ENCODE measurements at places on chromosomes 2 and 18.

DNA sequence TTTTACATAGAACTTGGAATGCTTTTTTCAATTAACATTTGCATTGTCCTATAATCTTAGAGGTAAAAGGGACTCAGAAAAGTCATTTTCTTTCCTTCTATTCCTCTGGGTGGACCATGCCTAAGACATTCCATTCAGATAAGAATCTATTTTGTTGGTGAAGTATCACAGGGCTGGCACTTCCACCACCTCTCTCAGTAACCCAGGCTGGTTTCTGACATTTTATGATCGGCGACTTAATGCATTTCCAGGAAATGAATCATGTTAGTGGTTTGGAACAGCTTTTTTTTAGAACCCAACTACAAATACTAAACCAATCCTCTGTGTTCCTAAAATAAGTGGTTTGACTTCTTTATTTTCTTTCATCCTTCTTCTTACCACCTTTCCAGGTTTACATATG, 27.0 kb downstream of the GAD1 start:
- DNase-seq: no peak

GRCh38 chr2:154495455-154495868, 203.0 kb upstream of the KCNJ3 start:
- DNase-seq: no peak

DNA sequence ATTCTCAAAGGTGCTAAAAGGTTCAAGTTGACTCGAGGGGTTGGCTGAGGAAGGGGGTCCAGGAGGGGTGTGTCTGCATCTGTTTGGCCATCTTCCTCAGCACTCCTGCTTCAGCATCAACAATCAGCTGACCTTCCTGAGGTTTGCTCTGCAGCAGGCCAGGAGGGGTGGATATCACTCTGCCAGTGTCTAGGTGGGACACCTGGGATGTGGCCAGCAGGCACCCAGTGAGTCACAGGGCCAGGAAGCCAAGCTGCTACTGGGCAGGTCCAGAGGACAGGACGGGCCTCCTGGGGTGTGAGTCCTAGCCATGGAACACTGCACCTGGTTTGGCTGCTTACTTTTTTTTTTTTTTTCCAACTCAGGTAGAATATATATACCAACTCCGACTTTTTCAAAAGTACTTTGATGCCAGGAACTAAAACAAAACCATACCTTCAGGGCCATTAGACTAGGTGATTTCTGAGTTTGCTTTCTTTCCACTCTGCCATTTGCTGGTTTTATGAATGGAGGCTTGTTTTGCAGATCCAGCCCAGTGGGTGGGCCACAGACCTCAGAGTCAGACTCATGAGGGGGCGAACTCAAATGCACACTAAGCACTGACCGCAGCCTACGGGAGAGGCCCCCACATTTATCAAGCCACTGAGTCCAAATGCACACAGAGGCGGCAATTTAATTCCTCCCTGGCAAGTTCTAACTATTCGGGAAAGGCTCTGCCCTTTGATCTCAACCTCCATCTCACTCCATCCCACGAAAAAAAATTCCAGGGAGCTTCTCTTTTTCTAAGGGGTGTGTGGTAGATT, 76.0 kb downstream of the UXS1 start:
- peak; percentile 38 for DNase-seq

DNA sequence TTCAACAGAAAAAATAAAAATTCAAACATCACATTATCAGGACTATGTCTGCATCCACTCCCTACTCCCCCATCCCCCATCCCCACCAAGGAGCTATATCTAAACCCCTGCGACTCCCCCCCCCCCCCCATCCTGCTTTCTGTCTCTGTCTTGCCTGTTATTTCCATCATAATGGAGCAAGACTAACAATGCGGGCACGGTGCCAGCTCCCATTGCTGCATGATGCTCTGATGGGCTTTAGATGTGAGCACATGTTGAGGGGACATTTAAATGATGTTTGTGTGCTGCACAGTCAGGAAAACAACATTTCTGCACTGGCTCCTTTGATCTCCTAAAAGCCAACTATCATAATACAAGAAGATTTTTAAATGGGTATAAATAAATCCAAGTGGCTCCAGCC, 644.2 kb upstream of the SETBP1 start:
- peak; percentile 36 for DNase-seq

GRCh38 chr2:19893520-19894133, 8.2 kb downstream of the TTC32 start:
- DNase-seq: no peak

DNA sequence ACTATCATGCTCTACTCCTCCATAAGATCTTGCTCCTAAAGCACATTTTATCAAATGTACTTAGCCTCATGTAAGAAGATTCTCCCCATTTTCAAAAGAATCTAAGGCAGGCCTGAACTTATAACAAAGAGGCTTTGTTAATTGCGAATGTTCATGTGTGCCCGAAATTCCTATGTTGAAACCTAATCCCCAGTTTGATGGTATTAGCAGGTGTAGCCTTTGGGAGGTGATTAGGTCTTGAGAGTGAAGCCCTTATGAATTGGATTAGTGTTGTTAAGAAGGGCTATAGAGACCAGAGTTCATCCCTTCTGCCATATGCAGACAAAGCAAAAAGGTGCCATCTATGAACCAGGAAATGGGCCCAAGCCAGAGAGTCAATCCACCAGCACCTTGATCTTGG, 234.5 kb downstream of the PAX3 start:
- no peak for DNase-seq

GRCh38 chr2:44927985-44928482, 13.5 kb upstream of the SIX3 start:
- no peak for DNase-seq

DNA sequence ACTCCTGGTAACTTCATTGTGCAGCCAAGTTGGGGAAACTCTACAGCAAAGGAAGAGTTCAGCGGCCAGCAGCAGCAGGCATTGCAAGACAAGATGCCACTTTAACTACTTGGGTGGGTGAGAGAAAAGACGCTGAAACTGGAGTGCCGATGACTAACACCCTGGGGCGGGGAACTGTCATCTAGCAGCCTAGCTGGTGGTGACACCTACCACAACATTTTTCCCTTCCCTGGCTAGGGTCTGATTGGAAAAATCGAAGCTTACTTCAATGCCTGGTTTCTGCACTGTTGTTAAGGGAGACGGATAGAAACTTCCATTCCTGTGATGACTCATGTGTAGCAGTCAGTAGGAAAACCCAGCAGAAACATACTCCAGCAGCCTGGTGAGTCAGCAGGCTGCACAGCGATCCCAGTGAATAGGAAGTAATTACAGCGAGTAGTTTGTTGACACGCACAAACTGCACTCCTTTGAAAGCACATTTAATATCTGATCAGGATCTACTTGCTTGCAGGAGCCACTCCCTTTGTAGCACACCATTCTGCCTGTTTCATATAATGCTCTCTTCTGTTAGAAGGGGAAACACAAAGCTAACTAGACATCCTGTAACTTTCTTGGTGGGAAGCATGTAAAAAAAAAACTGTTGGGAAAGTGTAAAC, 62.1 kb upstream of the MAPRE2 start:
- peak; percentile 59 for DNase-seq

DNA sequence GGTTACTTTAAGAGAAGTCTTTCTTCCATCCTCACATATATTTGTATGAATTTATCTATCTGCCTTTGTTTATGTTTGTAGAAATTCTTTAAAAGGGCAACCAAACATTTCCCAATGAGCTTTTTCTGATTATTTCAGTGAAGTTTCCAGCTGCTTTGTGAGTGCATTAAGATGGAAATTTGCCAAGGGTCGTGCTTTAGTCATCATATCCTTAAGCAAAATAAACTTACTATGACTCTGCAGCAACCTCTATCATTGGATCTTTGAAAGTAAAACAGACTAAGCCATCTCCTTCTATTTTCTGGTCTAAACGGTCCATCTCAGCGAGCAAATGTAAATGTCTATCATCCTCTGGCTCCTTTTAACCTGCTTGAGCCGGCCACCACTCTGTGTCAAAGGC, 489.3 kb downstream of the SOX11 start:
- no peak for DNase-seq

- DNase-seq: no peak
These were observed 30.4 kb downstream of the ADAM17 start for GRCh38 chr2:9525266-9525665.

- peak; percentile 72 for DNase-seq
These were observed 266.5 kb downstream of the TCF4 start for GRCh38 chr18:55321265-55322177.

DNA sequence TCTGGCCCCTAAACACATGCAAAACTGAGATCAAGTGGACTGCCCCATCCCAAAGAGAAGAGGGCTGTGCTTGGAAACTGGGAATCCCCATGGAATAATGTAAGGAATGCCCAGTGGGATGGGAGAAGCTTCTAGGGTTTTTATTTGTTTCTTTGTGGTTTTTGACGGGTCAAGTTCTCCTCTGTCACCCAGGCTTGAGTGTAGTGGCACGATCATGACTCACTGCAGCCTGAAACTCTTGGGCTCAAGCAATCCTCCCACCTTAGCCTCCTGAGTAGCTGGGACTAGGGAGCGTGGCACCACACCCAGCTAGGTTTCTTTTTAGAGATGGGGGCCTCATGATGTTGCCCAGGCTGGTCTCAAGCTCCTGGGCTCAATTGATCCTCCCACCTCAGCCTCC, 101.7 kb upstream of the ZSWIM2 start:
- DNase-seq: no peak
